ENCODE measurements at places on chromosomes 16 and 17.

GRCh38 chr16:67199011-67199807, at the start of gene ELMO3:
TSS of gene ELMO3 (plus strand) at chr16:67199131. CDS start at chr16:67199327, 196 bp downstream.
- no peak for DNase-seq

- DNase-seq = no peak
Measured at GRCh38 chr16:84899414-84899813, 79.6 kb downstream of the CRISPLD2 start.

- no peak for DNase-seq
Measured at GRCh38 chr17:81814748-81815645, 11.0 kb downstream of the GCGR start.

- no peak for DNase-seq
Measured at GRCh38 chr17:37310940-37311339, 64.8 kb upstream of the C17orf78 start.

Data from stimulated activated CD4-positive, alpha-beta T cell treated with anti-CD3 and anti-CD28 coated beads, Interleukin-1b, Interleukin-23, amount 100 ng/mL, for 4 hours (primary cell).